ENCODE measurements at places on chromosomes 7 and 10. TPM values are rescaled to one million over a fixed set of nuclear protein-coding genes. Genes with fewer than 3 reads are reported as not detected.
A peak's percentile ranks its signal among the peaks of the same experiment; 100 is the strongest.

Gene OPN4
- total RNA-seq, result 0.25 TPM

Gene GALNT17
- total RNA-seq, result 57.9 TPM

DNA sequence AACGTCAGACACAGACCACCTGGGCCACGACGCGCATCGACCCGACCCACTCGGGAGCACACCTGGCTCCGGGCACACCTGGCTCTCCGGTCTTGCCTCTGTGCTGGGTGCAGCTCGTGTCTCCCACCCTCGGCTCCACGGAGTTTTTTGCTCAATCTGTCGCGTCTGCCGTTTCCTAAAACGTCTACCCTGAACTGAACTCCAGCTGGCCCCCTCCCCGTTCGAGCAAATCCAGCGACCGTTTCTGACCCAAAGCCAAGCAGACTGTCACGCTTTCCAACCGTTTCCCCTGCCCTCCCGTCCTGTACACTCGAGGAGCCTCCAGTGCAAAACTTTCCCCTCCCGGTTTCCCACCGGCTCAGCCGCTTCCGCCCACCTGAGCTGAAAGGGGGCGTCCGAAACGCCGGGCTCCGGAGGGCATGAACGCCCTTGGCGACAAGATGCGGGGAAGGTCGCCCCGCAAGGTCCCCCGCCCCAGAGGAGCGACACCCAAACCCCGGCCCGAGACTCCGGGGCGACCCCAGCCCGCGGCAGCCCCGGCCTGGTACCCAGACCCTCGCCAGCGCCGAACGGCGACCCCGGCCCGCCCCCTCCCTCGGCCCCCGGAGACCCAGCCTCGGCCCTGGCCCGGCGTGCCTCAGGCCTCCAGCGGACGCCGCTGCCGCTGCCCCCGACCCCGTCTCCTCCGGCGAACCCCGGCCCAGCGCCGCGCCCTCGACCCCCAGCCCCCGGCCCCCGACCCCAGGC lies 557 bp downstream of the CYTH3 start:
- DNase-seq, result peak; percentile 40

Gene ENKUR
- not detected for total RNA-seq

DNA sequence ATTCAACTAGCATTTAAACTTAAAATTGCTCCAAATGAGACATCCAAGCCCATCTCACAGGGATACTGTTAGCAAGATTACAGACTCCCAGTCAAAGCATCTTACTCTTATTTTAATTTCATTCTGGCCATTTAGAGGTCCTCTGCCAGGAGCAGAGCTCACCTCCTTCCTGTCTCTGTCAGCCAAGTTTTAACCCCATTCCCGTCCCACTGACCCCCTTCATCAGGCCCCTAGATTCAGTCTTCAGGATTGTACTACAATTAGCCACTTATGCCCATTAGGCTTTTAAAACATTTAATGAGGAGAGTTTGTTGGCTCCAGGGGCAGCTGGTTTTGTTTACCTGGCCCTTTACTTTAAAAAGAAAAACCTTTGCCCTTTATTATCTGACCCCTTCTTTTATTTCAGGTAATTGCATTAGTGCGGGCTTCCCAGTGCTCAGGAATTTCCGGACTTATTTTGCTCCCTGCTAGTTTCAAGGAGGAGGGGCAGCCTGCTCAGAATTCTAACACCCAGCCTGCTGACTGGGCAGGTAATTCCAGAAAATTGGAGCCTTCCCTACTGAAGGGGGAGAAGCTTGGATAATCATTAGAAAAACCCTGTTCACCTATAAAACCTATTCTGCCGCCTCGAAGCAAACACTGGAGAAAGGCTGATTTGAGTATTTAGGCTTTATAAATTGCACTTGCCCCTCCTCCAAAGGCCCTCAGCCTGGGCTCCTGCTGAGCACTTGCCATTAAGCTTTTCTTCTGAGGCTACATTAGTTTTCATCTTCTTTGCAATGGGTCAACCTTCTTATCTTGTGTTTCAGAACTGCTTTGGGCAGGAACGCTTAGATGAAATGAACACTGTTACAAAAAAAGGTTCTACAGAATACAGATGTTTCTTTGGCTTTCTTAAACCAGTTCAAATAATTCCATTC lies 200.5 kb upstream of the HPS1 start:
- DNase-seq, result no peak

Data from left ventricle myocardium superior (tissue), 1 donor.